ENCODE measurements at places on chromosomes 16 and 17. TPM values are rescaled to one million over a fixed set of nuclear protein-coding genes. Genes with fewer than 3 reads are reported as not detected.

The COPZ2 gene
- total RNA-seq: 43.5 TPM

The MT3 gene
- not detected for total RNA-seq

The INTS2 gene
- total RNA-seq: 13.2 TPM

The CRHR1 gene
- total RNA-seq: not detected

The RILP gene
- 21.0 TPM for total RNA-seq

The SLC35G6 gene
- total RNA-seq: not detected

The CCL22 gene
- not detected for total RNA-seq

The ZG16 gene
- total RNA-seq: 0.26 TPM

The VPS25 gene
- 23.9 TPM for total RNA-seq

The RNF151 gene
- not detected for total RNA-seq

The MPP3 gene
- total RNA-seq: 20.2 TPM

Measured in body of pancreas (tissue), 4 donors.